ENCODE measurements at places on chromosomes 12 and 14.
A peak's percentile ranks its signal among the peaks of the same experiment; 100 is the strongest.

- no peak for DNase-seq
Measured at GRCh38 chr12:26367991-26368730, 172.8 kb downstream of the SSPN start.

DNA sequence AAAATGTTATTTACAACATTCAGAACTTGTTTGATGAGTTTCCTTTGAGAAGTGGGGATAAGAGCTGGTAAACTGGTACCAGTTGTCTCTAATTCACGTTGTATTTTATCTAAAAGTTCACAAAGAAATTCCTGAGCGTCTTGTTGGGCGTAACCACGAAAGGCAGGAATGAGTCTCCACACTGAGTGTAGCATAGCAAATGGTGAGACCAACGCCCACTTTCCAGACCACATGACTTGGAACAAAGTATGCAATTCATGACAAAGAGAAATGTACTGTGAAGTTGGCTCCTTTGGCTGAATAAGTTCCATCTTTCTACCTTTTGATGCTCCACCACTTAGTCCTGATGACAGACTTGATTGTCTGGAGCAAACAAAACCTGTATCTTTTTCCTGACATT, 18.4 kb downstream of the USP44 start:
- DNase-seq, result no peak

- no peak for DNase-seq
Measured at GRCh38 chr14:58650857-58651256, 13.1 kb downstream of the DACT1 start.

- peak; percentile 48 for DNase-seq
Measured at GRCh38 chr14:42517806-42518500, 911.3 kb downstream of the LRFN5 start.

- DNase-seq, result no peak
Measured at GRCh38 chr14:58562141-58562540, 75.6 kb upstream of the DACT1 start.

DNA sequence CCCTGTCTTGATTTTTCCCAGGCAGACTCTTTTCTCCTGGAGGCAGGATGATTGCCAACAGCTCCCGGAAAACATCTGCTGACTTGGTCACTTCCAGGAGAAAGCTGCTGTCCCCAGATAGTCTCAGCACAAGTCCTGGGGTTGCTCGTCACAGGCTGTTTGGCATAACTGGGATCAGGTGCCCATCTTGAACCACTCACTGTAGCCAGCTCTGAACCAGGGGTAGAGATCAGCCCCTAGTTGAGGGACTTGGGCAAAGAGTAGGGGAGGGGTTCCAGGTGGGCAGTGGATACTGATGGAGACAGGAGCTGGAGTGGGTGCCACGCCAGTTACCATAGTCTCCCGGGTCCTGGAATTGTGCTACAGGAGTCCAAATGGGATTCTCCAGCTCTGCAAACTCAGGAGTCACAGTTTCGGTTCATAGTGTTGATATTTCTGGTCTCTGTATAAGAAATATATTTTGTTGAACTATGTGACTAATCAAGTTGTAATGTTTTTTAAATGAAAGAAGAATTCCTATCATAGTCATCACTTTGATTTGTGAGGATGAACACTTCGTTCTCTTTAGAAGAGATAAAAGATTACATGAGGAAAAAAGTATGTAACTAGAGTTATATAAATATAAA, 1154.5 kb downstream of the AACS start:
- DNase-seq, result no peak

Measured in KBM-7 (cell line).